ENCODE measurements at places on chromosomes 2 and 18.

DNA sequence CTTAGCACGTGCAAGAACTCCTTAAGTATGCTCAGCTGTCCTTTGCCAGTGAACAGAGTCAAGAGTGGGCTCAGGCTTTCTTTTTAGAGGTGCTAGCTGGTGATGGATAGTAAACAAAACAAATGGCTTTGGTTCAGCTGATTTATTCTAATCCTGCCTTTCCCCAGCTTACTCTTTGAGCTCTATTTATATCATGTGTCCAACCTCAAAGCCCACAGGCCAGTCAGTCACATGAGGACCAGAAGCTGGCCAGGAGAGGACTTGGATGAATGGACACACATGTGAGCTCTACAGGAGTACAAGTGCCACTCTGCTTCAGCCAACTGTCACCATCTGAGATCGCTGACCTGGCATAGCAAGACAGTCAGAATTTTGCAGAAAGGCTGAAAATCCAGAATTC is 59.4 kb downstream of the STK39 start:
- no peak for DNase-seq

DNA sequence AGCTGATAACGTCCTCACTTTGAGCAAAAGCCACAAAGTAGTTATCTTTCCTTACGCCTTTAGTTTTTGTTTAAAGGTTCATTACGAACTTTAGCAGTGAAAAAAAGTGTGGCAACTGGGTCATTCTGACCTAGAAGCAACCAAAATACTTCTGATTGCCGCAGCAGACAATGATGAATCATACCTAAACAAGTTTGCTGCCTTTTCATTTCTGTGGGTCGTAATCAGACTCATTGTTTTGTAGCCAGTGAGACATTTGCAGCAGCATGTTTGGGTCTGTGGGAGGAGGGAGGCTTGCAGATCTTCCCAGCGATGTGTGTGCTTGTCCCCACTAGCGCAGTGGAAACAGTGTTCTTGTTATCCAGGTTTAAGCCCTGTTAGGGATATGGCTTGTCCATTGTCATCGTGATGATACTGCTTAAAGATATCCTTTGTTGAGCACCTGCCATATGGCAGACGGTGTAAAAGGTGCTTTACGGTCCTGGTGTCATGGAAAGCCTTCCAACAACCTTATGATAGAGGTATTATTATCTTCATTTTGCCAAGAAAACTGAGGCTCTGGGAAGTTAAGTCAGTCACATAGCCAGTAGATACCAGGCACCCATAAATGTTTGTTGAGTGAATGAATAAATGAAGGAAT is 1.3 kb upstream of the GREB1 start:
- no peak for DNase-seq

DNA sequence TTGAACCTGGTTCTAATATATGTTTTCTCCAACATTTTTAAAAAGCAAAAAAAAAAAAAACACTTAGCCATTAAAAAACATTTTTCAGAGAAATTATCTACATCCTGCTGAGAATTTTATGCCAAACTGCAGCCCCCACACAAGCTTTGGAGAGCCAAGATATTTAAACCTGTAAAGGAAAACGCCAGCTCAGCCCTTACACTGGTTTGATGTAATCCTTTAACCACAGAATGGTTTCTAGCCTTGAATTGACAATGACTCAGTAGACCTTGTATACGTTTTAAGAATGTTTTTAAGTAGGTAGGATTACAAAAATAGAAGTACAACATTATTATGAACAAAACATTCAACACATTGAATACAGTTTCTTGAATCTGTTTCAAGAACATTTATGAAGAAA is 113.6 kb downstream of the BABAM2 start:
- no peak for DNase-seq

DNA sequence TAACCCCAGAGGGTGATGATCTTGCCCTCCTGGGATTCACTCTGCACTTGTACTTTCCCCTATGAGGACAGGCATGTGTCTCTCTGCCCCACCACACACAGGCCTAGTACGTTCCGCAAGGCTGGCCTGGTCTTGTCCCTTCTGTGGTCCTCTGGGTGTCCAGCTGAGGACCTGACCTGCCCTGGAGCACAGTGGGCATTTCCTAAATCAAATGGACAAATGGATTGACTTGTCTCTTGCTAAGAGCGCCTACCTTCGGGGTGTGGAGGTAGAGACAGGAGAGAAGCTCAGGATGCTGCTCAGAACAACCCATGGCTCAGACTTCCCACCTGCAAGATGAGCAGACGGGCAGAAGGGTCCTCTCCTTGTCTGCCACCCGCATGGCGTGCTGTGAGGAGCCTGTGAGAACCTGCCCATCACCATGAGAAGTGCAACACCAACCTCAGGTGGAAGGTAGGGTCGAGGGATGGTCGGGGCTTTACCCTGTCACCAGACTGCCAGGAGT is 133.6 kb downstream of the MYCN start:
- DNase-seq, result no peak

DNA sequence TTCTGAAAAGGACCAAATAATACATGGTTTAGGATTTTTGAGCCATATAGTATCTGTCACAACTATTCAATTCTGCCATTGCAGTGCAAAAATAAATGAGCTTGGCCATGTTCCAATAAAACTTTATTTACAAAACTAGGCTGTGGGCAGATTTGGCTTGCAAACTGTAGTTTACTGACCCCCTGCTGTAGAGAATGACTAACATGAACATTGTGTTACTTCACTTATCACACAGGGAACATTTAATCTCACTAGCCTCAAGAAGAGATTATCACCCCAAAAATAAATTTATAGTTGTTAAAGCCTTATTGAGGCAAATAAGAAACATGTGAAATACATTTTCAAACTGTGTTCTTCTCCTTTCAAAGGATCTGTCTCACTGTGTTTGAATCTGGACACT is 766.2 kb downstream of the MBD2 start:
- no peak for DNase-seq

GRCh38 chr2:136399667-136400289 is 281.8 kb upstream of the CXCR4 start:
- no peak for DNase-seq

DNA sequence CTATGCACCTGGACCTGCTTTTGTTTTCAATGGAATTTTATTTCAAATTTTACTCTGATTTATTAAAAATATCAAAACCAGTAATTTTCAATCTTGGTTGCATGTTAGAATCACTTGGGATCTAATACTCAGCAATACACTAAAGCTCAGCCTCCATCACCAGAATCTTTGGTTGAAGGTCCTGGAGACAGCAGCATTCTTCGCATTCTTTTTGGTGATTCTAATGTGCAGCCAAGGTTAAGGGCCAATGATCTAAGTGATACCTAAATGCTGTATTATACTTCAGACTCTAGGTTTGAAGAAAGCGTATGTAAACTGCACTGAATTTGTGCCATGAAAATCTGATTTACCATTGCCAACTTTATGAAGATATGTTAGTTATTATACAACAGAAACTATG is 493.1 kb downstream of the XIRP2 start:
- no peak for DNase-seq

DNA sequence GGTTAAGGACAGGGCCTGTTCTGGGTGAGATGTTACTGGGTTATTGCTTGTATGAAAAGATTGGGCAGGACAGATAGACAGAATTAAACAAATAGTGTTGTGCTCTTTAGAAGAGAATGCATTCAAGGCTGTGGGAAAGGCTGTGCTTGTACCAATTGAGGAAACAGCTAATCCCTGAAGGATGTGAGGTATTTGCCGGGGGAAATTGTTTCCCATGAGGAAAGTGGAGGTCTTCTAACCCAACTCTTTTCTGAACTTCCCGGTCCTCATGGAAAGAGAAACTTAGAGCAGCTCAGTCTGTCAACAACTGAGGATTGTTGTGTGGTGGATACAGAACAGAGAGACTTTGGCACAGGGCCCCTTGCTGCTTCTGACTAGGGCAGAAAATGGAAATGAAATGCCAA is 9.5 kb downstream of the SLC1A4 start:
- no peak for DNase-seq

DNA sequence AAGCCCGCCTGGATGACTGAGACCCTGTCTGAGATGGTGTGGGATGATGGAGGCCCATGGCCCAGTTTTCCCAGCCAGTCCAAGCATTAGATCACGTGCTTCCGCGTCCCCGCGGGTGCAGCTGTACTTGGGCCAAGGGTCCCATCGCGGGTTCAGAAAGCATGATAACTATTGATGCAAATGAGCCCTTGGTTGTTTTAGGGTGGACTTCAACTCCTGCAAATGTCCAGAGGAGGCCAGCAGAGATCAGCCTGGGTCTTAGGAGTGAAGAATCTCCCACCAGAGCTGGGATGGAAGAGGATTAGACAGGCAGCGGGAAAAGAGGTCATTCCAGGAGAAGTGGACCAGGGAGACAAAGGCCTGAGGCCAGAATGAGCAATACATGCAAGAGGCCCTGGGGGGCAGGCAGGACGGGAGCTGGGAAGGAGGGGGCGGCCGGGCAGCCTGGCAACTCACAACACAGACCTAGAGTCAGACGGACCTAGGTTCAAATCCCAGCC is 89.9 kb upstream of the TMEM247 start:
- no peak for DNase-seq

DNA sequence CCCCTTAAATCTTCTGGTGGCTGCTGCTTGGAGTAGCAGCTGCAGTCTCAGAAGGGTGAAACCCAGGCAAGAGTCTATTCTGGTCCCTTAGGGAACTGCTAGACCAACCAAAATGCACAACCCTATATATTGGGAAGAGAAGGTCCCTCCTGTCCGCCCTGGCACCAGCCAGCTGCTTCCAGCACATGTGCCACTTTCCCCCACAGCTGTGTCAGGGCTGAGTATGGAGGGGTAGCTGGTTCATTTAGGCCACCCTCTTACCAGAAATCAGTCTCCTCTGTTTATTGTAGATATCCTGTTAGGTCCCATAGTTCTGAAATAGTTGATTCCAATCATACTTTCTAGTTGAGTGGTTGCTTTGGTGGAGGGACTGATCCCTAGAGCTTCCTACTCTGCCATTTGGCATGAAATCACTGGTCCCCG is 68.9 kb downstream of the BIRC6 start:
- no peak for DNase-seq

DNA sequence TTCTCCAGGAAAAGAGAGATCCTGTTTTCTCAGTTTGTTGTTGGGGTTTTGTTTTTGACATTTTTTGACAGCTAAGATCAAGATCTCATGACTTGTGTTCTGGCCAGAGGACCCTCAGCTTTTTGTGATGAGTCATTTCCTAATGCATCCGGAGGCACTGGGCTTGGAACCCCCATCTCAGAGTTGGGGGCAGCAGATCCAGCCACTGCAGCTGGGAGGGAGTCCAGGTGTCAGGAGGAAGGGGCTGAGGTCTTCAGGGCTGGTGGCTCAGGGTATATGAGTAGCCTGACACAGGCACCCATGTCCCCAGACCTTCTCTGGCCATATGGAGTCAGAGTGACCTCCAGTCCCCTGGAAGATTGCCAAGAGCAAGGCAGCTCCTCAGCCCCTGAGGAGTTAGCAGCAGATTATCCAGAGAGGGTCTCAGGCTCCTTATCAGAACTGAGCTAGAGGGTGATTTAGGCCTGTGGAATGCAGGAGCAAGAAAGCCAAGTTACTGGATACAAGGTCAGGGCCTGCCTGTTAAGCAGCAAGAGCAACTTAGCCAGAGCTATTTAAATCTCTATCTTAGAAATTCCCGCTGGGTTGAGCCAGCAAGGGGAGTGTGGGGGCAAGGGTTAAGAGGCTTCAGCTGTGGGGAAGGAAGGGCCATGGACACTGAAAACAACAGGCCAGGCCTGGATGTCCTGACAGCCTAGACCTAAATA is 62.4 kb downstream of the TANC1 start:
- no peak for DNase-seq

GRCh38 chr18:27887711-27888495 is 289.0 kb downstream of the CDH2 start:
- DNase-seq, result no peak

DNA sequence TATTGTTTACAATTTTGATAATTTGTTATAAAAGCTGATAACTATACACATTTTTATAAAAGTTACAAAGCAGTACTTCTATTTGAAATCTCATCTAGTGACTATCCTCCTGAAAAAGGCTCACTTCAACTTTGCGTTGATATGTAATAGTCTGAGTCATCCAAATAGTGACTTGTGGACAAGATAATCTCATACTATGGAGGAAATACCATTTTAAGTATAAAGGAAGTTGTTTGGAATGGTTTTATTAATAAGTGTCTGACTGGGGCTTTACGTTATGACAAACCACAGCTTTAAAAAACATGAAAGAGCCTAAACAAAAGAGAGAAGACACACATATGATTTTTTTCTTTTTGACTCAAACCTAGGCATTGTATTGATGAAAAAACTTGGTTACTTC is 272.3 kb upstream of the COL3A1 start:
- no peak for DNase-seq

DNA sequence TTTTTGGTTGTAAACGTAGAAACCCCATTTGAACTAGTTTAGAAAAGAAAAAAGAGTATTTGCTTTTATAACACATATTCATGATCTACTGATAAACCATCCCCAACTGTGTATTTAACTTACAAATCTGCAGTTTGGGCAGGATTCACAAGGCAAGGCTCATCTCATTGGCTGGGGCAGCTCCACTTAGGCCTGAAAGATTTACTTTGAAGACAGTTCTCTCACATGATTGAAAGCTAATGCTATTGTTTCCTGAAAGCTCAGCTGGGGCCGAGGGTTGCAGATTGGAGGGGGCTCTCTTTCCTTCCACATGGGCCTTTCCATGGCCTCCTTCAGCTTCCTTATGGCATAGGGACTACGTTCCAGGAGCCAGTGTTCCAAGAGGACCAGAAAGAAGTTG is 47.4 kb downstream of the ARHGAP15 start:
- peak; percentile 53 for DNase-seq

GRCh38 chr2:158618891-158619490 is 162.2 kb downstream of the PKP4 start:
- no peak for DNase-seq

- no peak for DNase-seq
Observed at GRCh38 chr18:58635891-58636290, 7.0 kb upstream of the ALPK2 start.

GRCh38 chr2:28357948-28358667 is 34.5 kb upstream of the FOSL2 start:
- no peak for DNase-seq

All from NAMALWA (cell line).